ENCODE measurements at places on chromosomes 1 and 21. TPM values are rescaled to one million over a fixed set of nuclear protein-coding genes. Genes with fewer than 3 reads are reported as not detected.

PRXL2B gene
- 10.2 TPM for total RNA-seq

RAB3B gene
- 5.4 TPM for total RNA-seq

DNA sequence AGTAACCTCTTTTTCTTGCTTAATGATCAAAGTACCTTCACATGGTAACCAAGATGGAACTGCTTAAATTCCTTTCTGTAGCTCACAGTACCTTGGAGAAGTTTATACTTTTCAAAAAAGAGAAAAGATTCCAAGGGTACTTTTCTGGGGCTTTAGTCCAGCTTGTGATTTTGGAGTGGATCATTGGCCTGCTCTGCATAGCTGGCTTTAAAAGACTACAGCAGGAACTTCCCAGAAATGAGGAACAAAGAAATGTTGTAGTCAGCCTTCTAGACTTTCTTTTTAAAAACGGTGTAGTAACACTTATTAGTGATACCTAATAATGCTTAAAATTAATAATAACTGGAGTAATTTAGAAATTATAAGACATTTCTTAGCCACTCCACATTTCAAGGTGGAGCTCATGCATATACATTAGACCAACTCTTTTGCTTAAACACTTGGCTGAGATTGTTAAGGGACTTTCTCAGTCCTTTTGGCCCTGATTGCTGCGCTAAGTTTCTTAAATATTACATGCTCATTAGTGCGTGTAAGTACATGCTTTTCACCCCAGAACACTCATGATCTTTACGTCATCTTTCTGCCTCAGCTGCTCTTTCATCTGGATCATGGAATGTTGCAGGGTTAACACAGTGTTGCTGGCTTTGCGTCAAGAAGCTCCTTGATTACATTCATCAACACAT, 57.3 kb downstream of the SDCCAG8 start:
- no peak for DNase-seq
- no peak overlapping the region for H3K4me3 ChIP-seq
- H3K36me3 ChIP-seq: peaks cover 3% of the 10 kb centered on the region

KRTAP12-2 gene
- not detected for total RNA-seq

GRCh38 chr1:211730347-211730746, 54.9 kb upstream of the NEK2 start:
- no peaks in the 10 kb centered on the region for H3K36me3 ChIP-seq
- H3K27ac ChIP-seq: no peak overlapping the region
- H3K27me3 ChIP-seq: no peaks in the 10 kb centered on the region
- no peak overlapping the region for H3K4me3 ChIP-seq

DNA sequence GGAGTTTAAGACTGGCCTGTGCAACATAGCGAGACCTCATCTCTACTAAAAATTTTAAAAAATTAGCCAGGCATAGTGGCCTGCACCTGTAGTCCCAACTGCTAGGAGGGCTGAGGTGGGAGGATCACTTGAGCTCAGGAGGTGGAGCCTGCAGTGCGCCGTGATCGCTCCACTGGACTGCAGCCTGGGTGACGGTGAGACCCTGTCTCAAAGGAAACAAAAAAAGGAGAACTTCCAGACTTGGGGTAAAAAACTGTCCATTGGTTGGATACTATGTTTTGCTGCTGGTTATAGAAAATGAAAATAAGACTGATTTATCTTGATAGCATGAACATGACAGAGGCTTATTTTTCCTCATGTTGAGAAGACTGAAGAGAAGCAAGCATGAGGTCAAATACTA, 79.4 kb downstream of the WDR4 start:
- no peak overlapping the region for H3K4me3 ChIP-seq
- no peaks in the 10 kb centered on the region for H3K27me3 ChIP-seq
- no peaks in the 10 kb centered on the region for H3K36me3 ChIP-seq
- H3K4me1 ChIP-seq: no peaks in the 10 kb centered on the region
- H3K27ac ChIP-seq: no peak overlapping the region

- H3K27me3 ChIP-seq: no peaks in the 10 kb centered on the region
- no peak overlapping the region for H3K27ac ChIP-seq
- H3K4me1 ChIP-seq: no peaks in the 10 kb centered on the region
- no peak for DNase-seq
- H3K4me3 ChIP-seq: no peak overlapping the region
Observed at GRCh38 chr21:37237764-37238163, 29.4 kb downstream of the VPS26C start.

DNA sequence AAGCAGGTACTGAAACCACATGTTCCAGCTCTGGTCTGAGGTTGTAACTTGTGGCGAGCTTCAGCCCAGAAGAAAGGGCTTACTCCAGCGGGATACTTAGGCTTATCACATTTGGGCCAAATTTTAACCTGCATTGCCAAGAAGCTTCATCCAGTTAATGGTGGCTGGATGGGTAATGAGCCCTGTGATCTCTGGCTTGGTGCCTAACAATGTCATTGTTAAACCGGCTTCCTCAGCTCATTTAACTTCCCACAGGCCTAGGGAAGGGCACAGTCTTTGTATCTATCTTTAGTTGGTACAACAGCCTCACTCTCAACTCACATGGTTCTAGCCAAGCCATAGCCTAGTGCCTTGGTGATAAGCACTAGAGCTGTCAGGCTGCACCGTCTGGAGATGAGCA, 43.6 kb upstream of the CCDC190 start:
- H3K36me3 ChIP-seq: no peaks in the 10 kb centered on the region
- H3K27me3 ChIP-seq: no peaks in the 10 kb centered on the region
- no peak overlapping the region for H3K4me3 ChIP-seq
- no peak for DNase-seq

- no peaks in the 10 kb centered on the region for H3K36me3 ChIP-seq
- no peaks in the 10 kb centered on the region for H3K4me1 ChIP-seq
- no peak for DNase-seq
- no peak overlapping the region for H3K4me3 ChIP-seq
- H3K27ac ChIP-seq: no peak overlapping the region
- no peaks in the 10 kb centered on the region for H3K27me3 ChIP-seq
Observed at GRCh38 chr1:186740324-186740723, 60.1 kb upstream of the PTGS2 start.

OR2L5 gene
- total RNA-seq: 0.09 TPM

DNA sequence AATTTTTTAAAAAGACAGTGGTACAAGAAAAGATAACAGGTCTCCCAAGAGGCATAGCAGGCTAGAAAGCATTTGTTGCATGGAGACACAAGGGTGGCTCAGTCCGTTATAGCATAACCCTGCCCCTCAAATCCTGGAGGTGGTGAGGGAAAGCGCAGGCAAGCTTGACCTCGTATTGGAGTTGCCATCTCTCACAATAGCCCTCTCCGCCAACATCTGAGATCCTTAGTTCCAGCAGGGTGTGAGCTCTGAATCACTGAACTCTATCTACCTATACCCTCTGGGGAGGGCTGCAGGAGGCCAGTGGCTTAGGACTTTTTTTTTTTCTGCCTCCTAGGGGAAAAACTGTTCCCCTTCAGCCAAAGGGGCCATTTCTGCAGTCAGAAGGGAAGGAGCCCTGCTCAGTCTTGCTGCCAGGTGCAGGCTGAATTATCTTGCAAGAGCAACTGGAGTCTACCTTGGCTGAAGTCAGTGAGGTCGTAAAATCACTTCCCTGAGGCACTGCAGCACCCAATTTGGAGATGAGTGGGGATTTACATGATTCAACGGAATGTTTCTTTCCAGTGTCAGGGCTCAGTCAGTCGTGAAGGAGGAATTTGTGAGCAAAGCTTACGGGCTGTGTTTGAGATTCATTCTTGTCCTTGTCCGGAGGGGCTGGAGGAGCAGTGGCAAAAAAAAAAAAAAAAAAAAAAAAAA, 17.2 kb upstream of the C8A start:
- H3K4me3 ChIP-seq: no peak overlapping the region
- H3K4me1 ChIP-seq: peaks cover 6% of the 10 kb centered on the region
- H3K27ac ChIP-seq: no peak overlapping the region
- no peaks in the 10 kb centered on the region for H3K27me3 ChIP-seq
- DNase-seq: no peak
- H3K36me3 ChIP-seq: no peaks in the 10 kb centered on the region

DNA sequence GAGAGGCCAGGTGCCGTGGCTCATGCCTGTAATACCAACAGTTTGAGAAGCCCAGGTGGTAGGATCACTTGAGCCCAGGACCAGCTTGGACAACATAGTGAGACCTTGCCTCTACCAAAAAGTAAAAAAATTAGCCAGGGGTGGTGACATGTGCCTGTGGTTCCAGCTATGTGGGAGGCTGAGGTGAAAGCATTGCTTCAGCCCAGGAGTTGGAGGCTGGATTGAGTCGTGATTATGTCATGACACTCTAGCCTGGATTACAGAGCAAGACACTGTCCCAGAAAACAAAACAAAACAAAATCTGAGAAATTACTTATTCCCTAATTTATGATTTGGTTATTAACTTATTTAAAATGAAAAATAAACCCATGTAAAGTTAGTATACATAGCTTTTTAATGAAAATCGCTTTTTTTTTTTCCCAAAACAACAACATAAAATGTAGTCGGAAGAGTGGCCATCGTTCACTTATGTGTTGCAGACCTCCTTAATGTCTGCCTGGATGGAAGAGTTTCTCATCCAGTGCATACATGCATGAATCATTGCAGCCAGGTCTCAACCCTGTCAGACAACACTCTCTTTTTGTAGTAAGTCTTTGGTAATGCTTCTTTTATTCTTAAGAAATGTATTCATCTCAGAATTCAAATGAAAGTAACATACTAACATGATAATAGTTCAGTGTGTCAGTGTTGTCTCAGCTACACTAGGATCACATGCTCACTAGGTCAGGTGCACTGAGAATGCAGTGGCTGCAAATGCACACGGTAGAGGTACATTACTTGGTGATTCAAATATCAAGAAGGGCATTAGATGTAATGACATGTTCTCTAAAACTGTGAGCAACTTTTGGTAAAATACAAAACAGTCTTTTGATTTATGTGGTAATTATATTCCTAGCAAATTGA, 28.0 kb downstream of the ITSN1 start:
- H3K27me3 ChIP-seq: no peaks in the 10 kb centered on the region
- no peak for DNase-seq
- H3K36me3 ChIP-seq: no peaks in the 10 kb centered on the region
- H3K27ac ChIP-seq: no peak overlapping the region

DNA sequence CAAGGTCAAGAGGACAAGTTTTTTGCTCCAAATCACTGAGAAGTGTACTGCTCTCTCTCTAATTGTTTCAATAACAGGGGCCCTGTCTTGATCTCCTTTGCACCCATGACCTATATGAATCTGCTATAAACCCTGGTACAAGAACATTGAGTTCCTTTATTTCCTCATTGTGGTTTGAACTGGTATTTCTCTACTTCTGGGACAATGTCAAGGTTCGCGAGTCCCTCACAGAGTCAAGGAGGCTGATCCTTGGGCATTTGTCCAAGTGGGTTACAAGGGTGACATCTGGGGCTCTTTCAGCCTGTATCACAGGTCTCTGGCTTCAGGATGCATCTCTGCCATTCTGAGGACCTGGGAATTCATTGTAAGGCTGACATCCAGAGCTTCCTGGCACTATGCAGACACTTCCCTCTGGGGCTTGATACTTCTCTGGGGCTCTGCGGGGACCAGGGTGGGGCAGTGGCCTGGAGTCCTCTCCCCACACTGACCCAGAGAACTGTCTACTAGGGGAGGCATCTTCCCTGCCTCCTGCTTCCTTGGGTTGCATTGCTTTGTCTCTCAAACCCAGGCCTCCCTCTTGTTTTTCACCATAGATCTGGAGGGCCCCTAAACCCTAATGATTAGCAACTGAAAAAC, 22.5 kb upstream of the ZNF648 start:
- H3K36me3 ChIP-seq: no peaks in the 10 kb centered on the region
- H3K4me1 ChIP-seq: peaks cover 6% of the 10 kb centered on the region
- H3K27me3 ChIP-seq: no peaks in the 10 kb centered on the region
- no peak for DNase-seq
- H3K27ac ChIP-seq: no peak overlapping the region

ZBED6 gene
- 4.9 TPM for total RNA-seq

DNA sequence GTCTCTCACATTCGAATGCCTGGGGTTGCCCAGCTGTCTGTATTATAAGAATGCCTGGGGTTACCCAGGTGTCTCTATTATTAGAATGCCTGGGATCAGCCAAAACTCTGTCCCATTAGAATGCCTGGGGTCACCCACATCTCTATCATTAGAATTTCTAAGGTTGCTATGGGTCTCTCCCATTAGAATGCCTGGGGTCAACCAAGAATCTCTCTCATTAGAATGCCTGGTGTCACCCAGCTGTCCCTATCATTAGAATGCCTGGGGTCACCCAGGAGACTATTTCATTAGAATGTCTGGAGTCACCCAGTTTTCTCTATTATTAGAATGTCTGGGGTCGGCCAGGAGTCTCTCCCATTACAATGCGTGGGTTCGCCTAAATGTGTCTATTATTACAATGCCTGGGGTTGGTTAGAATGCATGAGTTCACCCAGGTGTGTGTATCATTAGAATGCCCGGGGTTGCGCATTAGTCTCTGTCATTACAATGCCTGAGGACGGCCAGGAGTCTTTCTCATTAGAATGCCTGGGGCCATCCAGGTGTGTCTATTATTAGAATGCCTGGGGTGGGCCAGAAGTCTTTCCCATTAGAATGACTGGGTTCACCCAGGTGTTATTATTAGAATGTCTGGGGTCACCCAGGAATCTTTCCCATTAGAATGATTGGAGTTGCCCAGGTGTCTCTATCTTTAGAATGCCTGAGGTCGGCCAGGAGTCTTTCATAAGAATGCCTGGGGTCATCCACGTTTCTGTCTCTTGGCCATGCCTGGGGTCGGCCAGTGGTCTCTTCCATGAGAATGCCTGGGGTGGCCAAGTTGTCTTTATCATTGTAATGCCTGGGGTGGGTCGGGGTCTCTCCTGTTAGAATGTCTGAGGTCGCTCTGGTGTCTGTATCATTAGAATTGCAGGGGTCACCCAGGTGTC, 59.6 kb downstream of the RNF187 start:
- no peaks in the 10 kb centered on the region for H3K27me3 ChIP-seq
- H3K4me1 ChIP-seq: no peaks in the 10 kb centered on the region
- no peaks in the 10 kb centered on the region for H3K36me3 ChIP-seq
- no peak for DNase-seq

- H3K27ac ChIP-seq: no peak overlapping the region
- no peaks in the 10 kb centered on the region for H3K4me1 ChIP-seq
- H3K4me3 ChIP-seq: no peak overlapping the region
- no peaks in the 10 kb centered on the region for H3K27me3 ChIP-seq
- H3K36me3 ChIP-seq: no peaks in the 10 kb centered on the region
- no peak for DNase-seq
Observed at GRCh38 chr1:92554216-92554615, 67.5 kb upstream of the GFI1 start.

SPOCD1 gene
- 0.19 TPM for total RNA-seq

GRCh38 chr1:39165049-39165448, 39.4 kb upstream of the MACF1 start:
- no peak overlapping the region for H3K27ac ChIP-seq
- no peak for DNase-seq
- H3K4me1 ChIP-seq: peaks cover 47% of the 10 kb centered on the region
- H3K4me3 ChIP-seq: no peak overlapping the region
- H3K27me3 ChIP-seq: no peaks in the 10 kb centered on the region
- no peaks in the 10 kb centered on the region for H3K36me3 ChIP-seq
